ENCODE measurements at places on chromosomes 1 and 21. TPM values are rescaled to one million over a fixed set of nuclear protein-coding genes. Genes with fewer than 3 reads are reported as not detected.

GRCh38 chr1:30103708-30104411, 619.5 kb downstream of the MATN1 start:
- H3K27ac ChIP-seq: no peak overlapping the region
- H3K4me3 ChIP-seq: no peak overlapping the region
- no peak for DNase-seq
- H3K27me3 ChIP-seq: peaks cover 6% of the 10 kb centered on the region
- H3K36me3 ChIP-seq: no peaks in the 10 kb centered on the region

DNA sequence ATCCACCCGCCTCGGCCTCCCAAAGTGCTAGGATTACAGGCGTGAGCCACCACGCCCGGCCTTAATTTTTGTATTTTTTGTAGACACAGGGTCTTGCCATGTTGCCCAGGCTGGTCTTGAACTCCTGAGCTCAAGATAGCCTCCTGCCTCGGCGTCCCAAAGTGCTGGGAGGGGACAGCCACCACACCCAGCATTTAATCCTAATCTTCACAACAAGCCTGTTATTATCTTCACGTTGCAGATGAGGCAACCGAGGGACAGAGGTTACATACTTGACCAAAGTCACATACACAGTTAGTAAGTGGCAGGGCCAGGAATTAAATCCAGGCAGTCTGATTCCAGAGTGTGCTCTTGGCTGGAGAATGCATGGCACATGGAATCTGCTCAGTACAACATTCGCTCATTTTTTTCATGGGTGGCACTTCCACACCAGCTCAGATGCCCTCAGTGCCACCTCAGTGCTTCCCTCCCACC, 4.8 kb upstream of the GPR37L1 start:
- H3K4me3 ChIP-seq: no peak overlapping the region
- no peak overlapping the region for H3K27ac ChIP-seq
- DNase-seq: no peak
- H3K4me1 ChIP-seq: peaks cover 3% of the 10 kb centered on the region
- H3K27me3 ChIP-seq: no peaks in the 10 kb centered on the region

GRCh38 chr1:54012863-54013262, 5.1 kb downstream of the LDLRAD1 start:
- H3K4me1 ChIP-seq: no peaks in the 10 kb centered on the region
- H3K4me3 ChIP-seq: no peak overlapping the region
- no peaks in the 10 kb centered on the region for H3K36me3 ChIP-seq
- no peak overlapping the region for H3K27ac ChIP-seq

The ZNF648 gene
- total RNA-seq: 0.06 TPM

The GRIK3 gene
- total RNA-seq: 2.2 TPM

GRCh38 chr1:51768971-51769588, 109.4 kb downstream of the NRDC start:
- H3K36me3 ChIP-seq: peaks cover 56% of the 10 kb centered on the region
- H3K4me1 ChIP-seq: no peaks in the 10 kb centered on the region
- H3K4me3 ChIP-seq: no peak overlapping the region

DNA sequence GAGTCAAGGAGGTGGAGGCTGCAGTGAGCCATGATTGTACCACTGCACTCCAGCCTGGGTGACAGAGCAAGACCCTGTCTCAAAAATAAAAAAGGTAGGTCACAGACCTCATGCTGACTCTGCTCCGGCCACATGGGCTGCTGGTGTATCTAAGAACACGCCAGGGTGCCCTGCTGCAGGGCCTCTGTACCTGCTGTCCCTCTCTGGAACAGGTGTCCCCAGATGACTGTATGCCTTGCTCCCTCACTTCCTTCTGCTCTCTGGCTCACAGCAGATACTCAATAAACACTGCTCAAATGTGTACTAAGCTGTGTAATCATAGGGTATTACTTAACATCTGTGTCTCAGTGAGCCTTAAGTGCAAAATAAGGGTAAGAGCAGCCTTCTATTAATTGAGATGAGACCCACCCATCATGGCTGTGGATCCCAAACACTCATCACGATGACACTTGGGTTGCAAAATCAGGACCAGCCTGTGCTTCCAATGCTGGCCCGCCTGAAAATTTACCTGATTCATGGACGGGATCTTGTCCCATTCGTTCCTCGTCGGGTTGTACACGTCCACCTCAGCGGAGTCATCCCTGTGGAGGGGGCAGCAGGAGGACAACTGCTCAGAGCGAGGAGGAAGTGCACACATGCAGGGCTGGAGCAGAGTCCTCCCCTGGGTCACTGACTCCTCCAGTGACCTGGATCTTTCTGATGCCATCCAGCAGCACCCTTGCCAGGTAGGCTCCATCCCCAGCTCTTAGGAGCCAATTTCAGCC, 7.5 kb downstream of the KLHL21 start:
- H3K27me3 ChIP-seq: no peaks in the 10 kb centered on the region
- H3K4me1 ChIP-seq: peaks cover 43% of the 10 kb centered on the region
- H3K4me3 ChIP-seq: no peak overlapping the region
- DNase-seq: no peak
- H3K27ac ChIP-seq: no peak overlapping the region
- H3K36me3 ChIP-seq: peaks cover 88% of the 10 kb centered on the region

- no peaks in the 10 kb centered on the region for H3K27me3 ChIP-seq
- no peak overlapping the region for H3K4me3 ChIP-seq
- H3K27ac ChIP-seq: no peak overlapping the region
- no peaks in the 10 kb centered on the region for H3K4me1 ChIP-seq
- DNase-seq: no peak
- no peaks in the 10 kb centered on the region for H3K36me3 ChIP-seq
Observed at GRCh38 chr1:60678391-60678790, 404.0 kb upstream of the NFIA start.

GRCh38 chr1:61378494-61379180, 296.3 kb downstream of the NFIA start:
- no peak for DNase-seq
- H3K4me1 ChIP-seq: no peaks in the 10 kb centered on the region
- no peaks in the 10 kb centered on the region for H3K27me3 ChIP-seq
- peaks cover 7% of the 10 kb centered on the region for H3K36me3 ChIP-seq
- no peak overlapping the region for H3K27ac ChIP-seq

The AQP10 gene
- total RNA-seq: not detected

GRCh38 chr21:43734131-43734927, 15.4 kb downstream of the PDXK start:
- H3K36me3 ChIP-seq: no peaks in the 10 kb centered on the region
- H3K27me3 ChIP-seq: no peaks in the 10 kb centered on the region
- peaks cover 11% of the 10 kb centered on the region for H3K4me1 ChIP-seq
- DNase-seq: no peak
- no peak overlapping the region for H3K27ac ChIP-seq

DNA sequence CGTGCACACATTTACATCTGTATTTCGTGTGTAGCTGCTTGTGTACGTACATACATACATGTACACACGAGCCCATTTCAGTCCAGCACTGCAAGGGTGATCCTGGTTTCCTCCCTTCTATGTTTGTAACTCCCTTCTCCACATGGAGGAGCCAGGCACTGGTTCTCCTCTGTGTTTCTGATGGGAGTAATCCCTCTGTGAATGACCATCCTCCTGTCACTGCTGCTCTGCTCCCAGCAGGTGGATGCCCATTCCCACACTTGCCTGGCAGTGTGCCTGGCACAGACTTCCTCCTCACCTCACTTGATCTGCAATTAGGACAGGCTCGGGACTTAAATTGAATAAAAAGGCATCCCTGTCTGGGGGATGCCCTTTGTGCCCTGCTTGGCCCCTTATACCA, 37.1 kb downstream of the TRAPPC10 start:
- no peaks in the 10 kb centered on the region for H3K36me3 ChIP-seq
- H3K27me3 ChIP-seq: no peaks in the 10 kb centered on the region
- peaks cover 35% of the 10 kb centered on the region for H3K4me1 ChIP-seq
- no peak overlapping the region for H3K27ac ChIP-seq
- no peak for DNase-seq

GRCh38 chr1:230750576-230750975, 3.4 kb downstream of the CAPN9 start:
- no peak for DNase-seq
- no peaks in the 10 kb centered on the region for H3K27me3 ChIP-seq
- no peak overlapping the region for H3K4me3 ChIP-seq
- no peak overlapping the region for H3K27ac ChIP-seq

The CD1C gene
- total RNA-seq: not detected

The RPS6KA1 gene
- 39.0 TPM for total RNA-seq

DNA sequence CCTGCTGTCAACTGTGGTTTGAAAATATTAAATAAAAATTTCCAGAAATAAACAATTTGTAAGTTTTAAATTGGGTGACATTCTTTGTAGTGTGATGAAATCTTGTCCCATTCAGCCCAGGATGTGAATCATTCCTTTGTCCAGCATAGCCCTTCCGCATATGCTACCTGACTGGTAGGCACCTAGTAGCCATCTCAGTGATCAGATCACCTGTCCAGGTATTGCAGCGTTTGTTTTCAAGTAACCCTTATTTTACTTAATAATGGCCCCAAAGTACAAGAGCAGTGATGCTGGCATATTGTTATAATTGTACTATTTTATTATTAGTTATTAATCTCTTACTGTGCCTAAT, 351.6 kb upstream of the B3GALT2 start:
- no peaks in the 10 kb centered on the region for H3K36me3 ChIP-seq
- no peak overlapping the region for H3K27ac ChIP-seq
- no peak for DNase-seq

DNA sequence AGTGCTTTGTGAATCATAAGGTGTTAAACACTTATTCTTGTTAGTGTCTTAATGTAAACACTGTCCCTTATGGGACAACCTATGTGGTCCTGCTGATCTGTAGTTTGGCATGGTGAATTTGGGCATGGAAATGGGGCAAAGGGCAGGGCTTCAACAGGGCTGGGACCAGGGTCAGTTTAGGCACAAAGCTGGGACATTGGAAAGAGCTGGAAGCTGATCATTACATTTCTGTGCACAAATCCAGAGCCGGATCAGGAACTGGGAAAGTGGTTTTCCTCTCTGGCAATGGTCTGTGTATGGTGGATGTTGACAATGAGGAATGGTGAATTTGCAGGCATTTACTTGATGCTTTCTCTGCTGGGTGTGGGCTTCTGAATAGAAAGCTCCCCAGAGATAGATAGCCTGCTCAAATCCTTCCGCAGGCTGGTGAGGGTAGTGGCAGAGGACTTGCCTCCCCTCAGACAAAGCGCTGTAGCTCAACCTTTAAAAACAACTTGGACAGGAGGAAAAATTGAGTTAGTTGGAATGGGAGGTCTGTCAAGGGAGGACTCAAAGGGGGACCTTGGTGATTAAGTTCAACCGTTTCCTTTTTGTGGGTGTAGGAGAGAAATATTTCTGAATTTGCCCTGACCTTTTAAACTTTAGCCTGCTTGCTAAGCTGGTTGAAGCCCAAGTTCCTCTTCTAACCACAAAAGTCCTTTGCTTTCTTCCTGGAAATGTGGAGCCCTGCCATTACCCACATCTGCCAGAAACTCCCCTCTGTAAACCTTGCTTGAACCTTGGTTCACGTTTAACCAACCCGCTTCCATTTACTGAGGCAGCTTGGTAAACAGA, 35.3 kb downstream of the HLX start:
- no peaks in the 10 kb centered on the region for H3K36me3 ChIP-seq
- no peaks in the 10 kb centered on the region for H3K4me1 ChIP-seq
- H3K27ac ChIP-seq: no peak overlapping the region
- DNase-seq: no peak

GRCh38 chr1:53995683-53996082, 22.3 kb downstream of the LDLRAD1 start:
- H3K4me1 ChIP-seq: no peaks in the 10 kb centered on the region
- H3K27ac ChIP-seq: no peak overlapping the region
- no peaks in the 10 kb centered on the region for H3K36me3 ChIP-seq

The ARMH1 gene
- total RNA-seq: 5.8 TPM

- H3K4me3 ChIP-seq: no peak overlapping the region
- H3K4me1 ChIP-seq: no peaks in the 10 kb centered on the region
- H3K36me3 ChIP-seq: no peaks in the 10 kb centered on the region
- no peaks in the 10 kb centered on the region for H3K27me3 ChIP-seq
- no peak overlapping the region for H3K27ac ChIP-seq
Observed at GRCh38 chr21:45867041-45867666, 114.4 kb upstream of the COL6A1 start.

The CCDC17 gene
- 1.8 TPM for total RNA-seq

DNA sequence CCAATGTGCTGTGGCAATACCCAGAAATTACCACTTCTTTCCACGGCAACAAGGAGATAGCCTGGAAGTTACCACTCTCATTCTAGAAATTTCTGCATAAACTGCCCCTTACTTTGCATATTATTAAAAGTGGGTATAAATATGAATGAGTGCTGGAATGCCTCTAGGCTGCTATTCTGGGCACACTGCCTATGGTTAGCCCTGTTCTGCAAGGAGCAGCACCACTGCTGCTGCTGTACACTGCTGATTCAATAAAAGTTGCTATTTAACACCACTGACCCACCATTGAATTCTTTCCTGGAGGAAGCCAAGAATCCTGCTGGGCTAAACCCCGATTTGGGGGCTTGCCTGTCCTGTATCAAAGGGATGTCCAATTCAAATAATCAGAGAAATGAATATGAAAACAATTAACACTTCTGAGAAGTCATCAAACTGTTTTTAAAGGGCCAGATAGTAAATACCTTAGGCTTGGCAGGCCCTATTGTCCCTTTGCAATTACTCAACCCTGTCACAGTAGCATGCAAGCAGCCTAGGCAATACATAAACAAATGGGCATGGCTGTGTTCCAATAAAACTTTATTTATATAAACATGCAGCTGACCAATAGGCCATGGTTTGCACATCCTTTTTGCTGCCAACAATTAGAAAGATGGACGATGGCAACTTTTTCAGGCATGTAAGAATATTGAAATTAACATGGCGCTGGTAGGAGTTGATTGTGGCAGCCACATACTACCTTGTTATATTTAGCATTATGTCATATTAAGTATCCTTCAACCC, 369.4 kb upstream of the B3GALT2 start:
- no peak overlapping the region for H3K27ac ChIP-seq
- no peaks in the 10 kb centered on the region for H3K36me3 ChIP-seq
- no peaks in the 10 kb centered on the region for H3K4me1 ChIP-seq
- no peaks in the 10 kb centered on the region for H3K27me3 ChIP-seq

The PLA2G2F gene
- not detected for total RNA-seq

DNA sequence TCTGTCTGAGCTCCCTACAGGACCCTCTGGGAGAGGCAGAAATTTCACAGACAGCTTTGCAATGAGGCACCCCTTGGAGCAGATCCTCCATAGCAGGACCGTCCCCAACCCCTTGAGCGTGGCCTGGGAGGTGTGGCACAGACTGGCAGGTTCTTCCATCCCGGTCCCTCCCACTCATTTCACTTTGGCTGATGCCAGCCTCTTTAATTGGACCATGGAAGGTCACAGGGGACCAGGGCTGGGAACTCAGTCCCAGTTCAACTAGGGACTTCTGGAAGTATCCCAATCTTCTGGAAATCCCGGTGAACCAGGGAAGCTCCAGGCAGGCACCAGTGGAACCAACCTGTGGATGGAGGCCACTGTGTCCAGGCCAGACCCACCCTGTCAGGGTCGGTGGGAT, 83.7 kb downstream of the SPSB1 start:
- H3K4me1 ChIP-seq: peaks cover 17% of the 10 kb centered on the region
- H3K27me3 ChIP-seq: no peaks in the 10 kb centered on the region
- no peak for DNase-seq

Data from adrenal gland (tissue), 19 donors.